Ovary (tissue), 10 donors: ENCODE measurements at places on chromosomes 7 and 10.

DNA sequence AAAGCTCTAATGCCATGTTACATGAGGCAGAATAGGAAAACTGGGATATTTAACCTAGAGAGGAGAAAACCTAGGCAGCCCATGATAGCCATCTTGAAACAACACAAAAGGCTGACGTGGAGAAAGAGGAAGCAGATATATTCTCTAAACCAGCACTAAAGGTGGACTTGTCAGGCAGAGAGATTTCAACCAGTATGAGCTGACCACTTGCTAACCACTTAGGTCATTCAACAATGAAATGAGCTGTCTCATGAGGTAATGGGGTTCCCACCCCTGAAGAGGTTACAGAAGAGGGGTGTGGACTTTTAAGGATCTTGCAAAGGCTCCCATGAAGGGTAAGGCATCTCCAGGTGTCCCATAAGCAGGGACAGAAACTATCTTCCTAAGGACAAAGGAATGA lies 26.8 kb upstream of the EGR2 start:
- H3K36me3 ChIP-seq = no peaks in the 10 kb centered on the region
- no peak for DNase-seq
- H3K4me1 ChIP-seq = no peaks in the 10 kb centered on the region

GRCh38 chr7:16086743-16087142 lies 334.6 kb downstream of the CRPPA start:
- H3K4me3 ChIP-seq = no peak overlapping the region
- H3K4me1 ChIP-seq = no peaks in the 10 kb centered on the region
- DNase-seq = no peak
- H3K27me3 ChIP-seq = no peaks in the 10 kb centered on the region
- H3K36me3 ChIP-seq = no peaks in the 10 kb centered on the region

DNA sequence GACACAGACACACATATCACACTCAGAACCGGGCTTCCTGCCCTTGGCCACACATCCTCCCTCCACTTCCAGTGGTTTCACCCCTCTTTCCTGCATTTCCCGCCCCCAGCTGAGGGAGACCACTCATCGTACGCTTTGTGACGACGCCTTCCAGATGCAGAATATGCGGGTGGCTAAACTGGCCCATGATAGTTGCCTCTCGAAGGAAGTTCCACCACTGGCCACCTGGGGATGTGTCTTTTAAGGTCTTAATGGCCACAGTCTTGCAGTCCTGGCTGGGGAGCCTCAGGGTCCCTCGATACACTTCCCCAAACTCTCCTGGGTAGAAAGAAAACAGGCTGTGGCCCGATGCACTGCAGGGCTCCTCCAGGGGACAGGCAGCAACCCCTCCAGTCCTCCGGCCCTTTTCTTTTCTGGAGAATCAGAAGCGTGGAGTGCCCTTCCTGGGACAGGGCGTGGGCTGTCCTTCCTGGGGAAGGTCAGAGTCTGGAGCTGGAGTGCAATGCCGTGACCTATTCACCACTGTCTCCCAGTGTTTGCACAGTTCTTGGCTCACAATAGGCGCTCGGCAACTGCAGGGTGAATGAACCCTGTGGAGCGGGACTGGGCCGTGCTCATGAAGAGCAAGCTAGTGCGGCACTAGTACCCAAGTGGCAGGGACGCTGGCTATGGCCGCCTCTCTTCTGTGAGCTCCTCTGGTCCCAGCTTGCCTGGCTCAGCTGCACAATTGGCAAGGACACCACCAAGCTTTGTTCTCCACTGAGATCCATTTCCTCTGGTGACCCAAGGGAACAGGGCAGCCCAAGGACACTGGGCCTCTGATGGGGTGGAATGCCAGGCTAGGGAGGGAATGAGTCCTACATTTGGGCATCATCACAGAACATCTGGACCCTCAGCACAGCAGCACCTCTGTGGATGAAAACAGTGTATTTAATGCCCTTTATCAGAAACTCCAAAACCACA lies 13.2 kb downstream of the EPHA1 start:
- peaks cover 19% of the 10 kb centered on the region for H3K4me1 ChIP-seq
- H3K27me3 ChIP-seq = no peaks in the 10 kb centered on the region
- H3K27ac ChIP-seq = no peak overlapping the region
- no peaks in the 10 kb centered on the region for H3K36me3 ChIP-seq

DNA sequence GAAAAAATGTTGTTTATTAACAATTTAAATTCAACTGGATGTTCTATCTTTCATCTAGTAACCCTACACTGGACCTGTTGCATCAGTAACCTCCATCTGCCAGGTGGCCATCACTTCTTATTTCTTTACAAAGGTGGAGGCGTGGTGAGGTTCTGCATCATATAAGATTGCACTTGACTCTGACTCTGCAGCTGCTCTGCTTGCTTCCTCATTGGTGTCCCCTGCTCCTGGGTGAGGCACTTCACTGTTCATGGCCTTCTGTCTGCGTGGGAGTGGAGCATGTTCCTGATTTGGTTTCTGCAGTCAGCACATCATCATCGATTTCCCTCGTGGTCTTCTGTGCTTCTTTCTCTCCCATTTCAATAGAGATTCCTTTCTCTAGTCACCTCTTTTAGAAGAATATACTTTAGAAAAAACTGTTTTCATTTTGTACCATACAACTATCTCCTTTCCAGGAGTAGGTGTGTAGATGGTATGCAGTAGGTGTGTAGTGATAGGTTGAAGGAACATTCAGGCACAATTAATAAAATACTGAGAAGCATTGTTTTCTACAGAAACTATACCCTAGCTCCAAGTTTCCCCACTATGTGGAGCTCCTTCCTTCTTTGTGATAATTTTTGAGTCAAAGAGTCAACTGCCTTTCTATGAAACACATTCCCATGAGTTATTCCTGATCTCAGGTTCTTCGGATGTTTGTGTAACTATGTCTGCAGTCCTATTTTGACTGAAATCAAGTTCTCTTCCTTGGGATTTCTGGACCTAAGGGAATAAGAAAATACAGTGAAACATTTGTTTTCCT lies 231.7 kb upstream of the CNTNAP2 start:
- H3K36me3 ChIP-seq = no peaks in the 10 kb centered on the region
- no peak overlapping the region for H3K4me3 ChIP-seq
- H3K27me3 ChIP-seq = no peaks in the 10 kb centered on the region

DNA sequence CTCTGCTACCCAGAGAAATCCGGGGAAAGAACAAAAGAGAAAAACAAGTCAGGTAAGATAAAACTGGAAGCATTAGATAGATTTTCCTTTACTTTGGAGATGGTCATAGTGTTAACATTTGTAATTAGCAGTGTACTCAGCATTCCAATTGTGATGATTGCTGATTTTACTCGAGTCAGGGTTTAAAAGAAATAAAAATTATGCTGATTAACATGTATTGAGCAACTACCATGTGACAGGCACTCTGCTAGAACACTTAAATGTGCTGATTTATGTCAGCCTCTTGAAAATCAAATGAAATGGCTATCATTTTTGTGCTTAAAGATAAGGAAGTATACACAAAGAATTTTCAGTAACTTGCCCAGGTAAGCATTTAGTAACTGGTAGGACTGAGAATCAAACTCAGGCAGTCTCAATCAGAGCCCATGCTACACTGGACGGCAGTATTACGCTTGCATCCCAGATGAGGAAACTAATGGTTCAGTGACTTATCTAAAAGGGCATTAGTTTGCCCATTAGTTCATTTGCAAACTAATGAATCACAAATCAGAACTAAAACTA lies 735.1 kb upstream of the SORCS1 start:
- no peaks in the 10 kb centered on the region for H3K27me3 ChIP-seq
- no peak overlapping the region for H3K27ac ChIP-seq
- H3K36me3 ChIP-seq = no peaks in the 10 kb centered on the region
- H3K4me3 ChIP-seq = no peak overlapping the region
- DNase-seq = no peak
